ENCODE measurements at places on chromosomes 16 and 17.

GRCh38 chr17:76444518-76445311 lies 8.2 kb downstream of the UBE2O start:
- DNase-seq, result no peak

DNA sequence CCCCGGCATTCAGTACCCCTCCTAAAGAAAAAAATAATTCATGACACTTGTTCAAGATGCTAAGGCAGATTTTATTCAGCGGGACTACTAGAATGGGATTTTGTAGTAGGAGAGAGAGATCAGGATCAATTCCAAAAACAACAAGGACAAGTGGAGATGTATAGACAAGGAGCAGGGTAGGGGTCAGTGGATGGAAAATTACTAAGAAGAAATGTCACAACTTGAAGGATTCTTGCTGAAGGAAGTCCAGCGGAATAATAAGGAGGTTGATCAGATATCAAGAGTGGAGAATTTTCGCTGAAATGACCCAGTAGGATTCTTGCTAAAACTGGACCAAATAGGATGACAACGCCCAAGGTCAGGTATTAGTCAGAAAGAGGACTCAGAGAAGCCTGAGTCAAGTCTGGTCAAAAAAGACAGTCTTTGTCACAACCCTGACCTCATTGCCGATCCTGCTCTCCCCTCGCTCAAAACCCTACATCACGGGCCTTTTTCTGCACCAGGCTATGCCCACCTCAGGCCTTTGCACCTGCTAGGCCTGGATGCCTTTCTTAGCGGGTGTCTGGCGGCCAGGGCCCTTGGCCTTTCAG lies 36.9 kb downstream of the MMD start:
- no peak for DNase-seq

DNA sequence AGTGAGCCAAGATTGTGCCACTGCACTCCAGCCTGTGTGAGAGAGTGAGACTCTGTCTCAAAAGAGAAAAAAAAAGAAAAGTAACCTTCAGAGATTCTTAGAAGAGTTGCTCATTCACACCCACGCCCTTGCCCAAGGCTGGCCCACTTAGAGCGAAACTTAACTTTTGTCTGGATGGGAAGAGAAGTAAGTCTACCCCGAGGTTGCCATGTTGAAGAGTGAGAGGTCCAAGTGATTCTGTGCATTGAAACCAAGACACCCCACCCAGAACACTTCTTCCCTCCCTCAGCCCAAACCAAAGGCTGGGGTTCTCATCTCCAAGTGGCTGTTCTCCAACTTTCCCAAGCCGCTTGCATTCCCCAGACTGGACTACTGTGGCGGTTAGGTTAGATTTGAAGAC lies 2.4 kb upstream of the CISD3 start:
- peak; percentile 52 for DNase-seq

GRCh38 chr17:1997289-1997926 lies 27.7 kb downstream of the RTN4RL1 start:
- no peak for DNase-seq

GRCh38 chr17:47937941-47938340 lies 3.4 kb upstream of the PNPO start:
- no peak for DNase-seq

GRCh38 chr17:38619937-38620550 lies 14.3 kb upstream of the SRCIN1 start:
- DNase-seq, result no peak
